ENCODE measurements at places on chromosomes 11 and 22.

DNA sequence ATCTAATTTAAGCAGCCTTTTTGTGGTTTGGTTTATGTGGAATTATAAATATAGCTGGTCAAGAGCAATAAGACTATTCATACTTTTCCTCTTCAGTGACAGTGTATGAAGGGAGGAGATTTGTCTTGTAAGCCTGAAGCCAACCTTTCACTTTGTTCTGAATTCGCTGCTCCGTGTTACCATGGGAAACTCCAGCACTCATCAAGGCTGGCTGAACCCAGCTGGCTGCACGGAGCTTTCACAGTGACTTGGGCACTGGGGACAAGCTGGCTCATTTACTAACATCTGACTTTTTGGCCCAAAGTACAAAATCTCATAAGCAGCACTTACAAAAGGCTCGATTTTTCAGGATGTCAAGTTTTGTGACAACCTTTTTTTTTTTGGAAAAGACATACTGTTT is 120.4 kb upstream of the GRIA4 start:
- DNase-seq: no peak
- no peaks in the 10 kb centered on the region for H3K27me3 ChIP-seq
- no peaks in the 10 kb centered on the region for H3K4me1 ChIP-seq
- no peak overlapping the region for H3K27ac ChIP-seq

DNA sequence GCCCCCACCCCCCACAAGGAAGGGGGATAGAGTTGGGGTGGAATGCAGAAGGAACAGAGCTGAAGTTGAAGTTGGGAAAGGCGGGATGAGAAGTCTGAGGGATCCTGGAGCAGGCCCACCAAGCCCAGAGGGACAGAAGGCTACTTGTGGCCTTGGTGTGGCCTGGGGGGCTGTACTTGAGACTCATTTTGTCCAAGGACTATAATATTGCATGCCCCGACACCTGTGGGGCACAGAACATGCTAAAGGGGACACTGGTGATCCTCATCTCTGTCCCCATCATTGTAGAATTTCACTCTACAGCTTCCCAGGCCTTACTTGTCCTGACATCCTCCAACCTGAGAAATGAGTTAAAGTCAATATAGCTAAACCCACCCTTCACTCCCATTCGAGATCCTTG is 1.3 kb downstream of the ESAM start:
- H3K36me3 ChIP-seq: no peaks in the 10 kb centered on the region
- peaks cover 3% of the 10 kb centered on the region for H3K4me1 ChIP-seq
- no peak for DNase-seq
- no peak overlapping the region for H3K27ac ChIP-seq

DNA sequence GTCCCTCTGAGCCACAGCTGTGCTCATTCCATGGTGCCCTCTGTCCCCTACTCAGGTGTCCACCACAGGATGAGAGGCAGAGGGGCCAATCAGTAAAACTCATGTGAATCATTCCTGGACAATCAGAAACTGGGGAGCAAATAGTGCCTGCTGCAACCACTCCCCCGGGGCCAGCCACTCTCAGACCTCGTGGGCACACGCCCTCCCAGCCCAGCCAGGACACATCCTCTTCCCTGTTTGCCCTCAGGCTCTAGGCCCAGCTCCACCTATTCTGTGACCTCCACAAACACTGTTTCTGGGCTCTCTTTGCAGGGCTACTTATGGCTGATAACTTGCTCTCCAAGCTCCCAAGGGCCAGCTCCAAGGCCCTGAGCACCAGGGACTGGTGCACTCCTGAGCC is 14.0 kb upstream of the KCTD14 start:
- no peak overlapping the region for H3K27ac ChIP-seq
- H3K36me3 ChIP-seq: no peaks in the 10 kb centered on the region
- H3K4me1 ChIP-seq: peaks cover 46% of the 10 kb centered on the region
- H3K4me3 ChIP-seq: no peak overlapping the region
- H3K27me3 ChIP-seq: no peaks in the 10 kb centered on the region
- no peak for DNase-seq

DNA sequence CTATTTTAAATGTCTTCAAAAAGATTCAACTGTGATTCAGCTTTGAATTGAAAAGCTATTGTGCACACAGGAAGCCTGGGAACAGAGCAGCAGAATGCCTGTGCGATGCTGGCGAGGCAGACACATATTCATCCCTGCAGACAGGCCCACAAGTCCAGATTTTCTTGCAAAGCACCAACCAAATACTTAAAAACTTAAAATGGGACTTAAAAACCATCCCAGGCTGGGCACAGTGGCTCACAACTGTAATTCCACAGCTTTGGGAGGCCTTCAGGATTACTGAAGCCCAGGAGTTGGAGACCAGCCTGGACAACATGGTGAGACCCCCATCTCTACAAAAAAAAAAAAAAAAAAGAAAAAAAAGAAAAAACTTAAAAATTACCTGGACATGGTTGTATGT is 122.6 kb upstream of the SERPIND1 start:
- H3K27ac ChIP-seq: no peak overlapping the region
- H3K36me3 ChIP-seq: no peaks in the 10 kb centered on the region
- DNase-seq: no peak
- H3K4me3 ChIP-seq: no peak overlapping the region
- no peaks in the 10 kb centered on the region for H3K27me3 ChIP-seq
- no peaks in the 10 kb centered on the region for H3K4me1 ChIP-seq

DNA sequence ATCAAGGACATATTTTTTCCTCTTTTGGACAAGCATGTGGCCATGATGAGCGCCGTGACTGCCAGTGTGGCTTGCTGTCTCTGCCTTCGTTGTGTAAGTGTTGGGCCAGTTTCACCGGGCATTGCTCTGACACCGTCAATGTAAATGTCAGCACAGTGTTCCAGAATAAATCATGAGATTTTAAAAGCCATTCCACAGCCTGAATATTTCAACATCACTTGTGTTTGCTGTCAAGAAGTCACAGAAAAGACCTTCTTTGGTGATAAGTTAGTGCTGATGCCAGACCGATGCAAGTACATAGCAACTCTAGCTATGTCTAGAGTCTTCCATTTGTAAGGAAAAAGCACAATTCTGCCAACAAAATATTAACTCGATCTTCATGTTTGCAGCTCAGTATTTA is 467.8 kb downstream of the TBC1D22A start:
- no peaks in the 10 kb centered on the region for H3K4me1 ChIP-seq
- H3K36me3 ChIP-seq: no peaks in the 10 kb centered on the region
- no peak overlapping the region for H3K27ac ChIP-seq
- no peak overlapping the region for H3K4me3 ChIP-seq
- no peak for DNase-seq

DNA sequence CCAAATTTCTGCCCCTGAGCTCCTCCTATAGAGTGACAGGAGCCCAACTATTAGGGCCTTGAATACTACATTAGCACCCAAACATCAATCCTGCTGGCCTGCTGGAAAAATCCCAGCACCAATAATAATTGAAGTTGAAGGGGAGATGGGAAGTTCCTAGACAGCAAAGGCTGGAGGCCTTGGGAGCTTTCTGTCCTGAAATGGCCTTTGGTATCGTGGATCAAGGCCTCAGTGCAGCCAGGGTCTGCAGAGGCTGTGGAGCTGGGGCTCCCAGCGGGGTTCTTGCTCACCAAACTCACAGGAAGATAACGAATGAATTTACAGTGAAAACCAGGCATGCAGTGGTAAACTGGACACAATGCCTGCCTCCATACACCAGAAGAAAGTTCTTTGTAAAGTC is 9.2 kb upstream of the MICALL1 start:
- H3K27me3 ChIP-seq: no peaks in the 10 kb centered on the region
- no peak overlapping the region for H3K27ac ChIP-seq
- DNase-seq: no peak
- no peak overlapping the region for H3K4me3 ChIP-seq

DNA sequence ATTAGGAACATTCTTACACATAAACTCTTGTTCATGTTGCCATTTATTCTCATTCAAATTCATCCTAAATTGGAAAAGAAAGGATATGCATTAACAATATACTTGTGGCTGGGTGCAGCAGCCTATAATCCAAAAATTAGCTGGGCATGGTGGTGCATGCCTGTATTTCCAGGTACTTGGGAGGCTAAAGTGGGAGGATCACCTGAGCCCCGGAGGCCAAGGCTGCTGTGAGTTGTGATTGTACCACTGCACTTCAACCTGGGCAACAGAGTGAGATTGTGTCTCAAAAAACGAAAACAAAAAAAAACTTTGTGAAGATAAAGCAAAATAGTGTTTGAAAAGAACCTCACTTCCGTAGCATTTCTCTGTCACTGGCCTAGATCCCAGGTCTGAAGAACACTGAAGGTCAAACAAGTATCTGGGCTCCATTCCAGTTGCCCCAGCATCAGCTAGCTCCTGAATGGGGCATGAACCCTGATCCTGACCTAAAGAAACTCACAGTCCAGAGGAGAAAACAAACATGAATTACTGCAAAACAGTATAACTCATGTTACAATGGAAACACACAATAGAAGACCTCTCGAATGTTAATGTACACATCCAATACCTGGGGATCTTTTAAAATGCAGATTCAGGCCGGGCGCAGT is 32.2 kb downstream of the TUG1 start:
- H3K27me3 ChIP-seq: no peaks in the 10 kb centered on the region
- H3K4me1 ChIP-seq: no peaks in the 10 kb centered on the region
- no peak for DNase-seq

GRCh38 chr11:42244376-42244775 is 784.9 kb upstream of the LRRC4C start:
- H3K27me3 ChIP-seq: peaks cover 4% of the 10 kb centered on the region
- DNase-seq: no peak
- no peaks in the 10 kb centered on the region for H3K4me1 ChIP-seq
- no peak overlapping the region for H3K27ac ChIP-seq
- H3K36me3 ChIP-seq: no peaks in the 10 kb centered on the region
- no peak overlapping the region for H3K4me3 ChIP-seq

DNA sequence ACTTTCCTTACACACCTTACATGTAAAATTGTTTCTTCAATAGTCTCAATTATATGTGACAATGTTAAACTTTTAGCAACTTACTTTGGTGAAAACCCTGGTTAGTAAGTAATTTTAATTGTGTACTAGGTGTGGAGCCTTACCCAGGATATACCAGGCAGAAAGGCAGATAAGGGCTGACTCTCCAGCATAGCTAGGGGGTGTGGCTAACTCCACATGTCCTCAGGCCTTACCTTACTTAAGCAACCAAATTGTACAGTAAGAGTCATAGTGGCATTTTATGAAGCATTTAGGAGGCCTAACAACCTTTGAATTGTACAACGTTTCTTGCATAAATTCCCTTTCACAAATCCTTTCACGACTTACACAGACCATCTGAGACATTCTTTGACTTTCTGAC is 118.2 kb upstream of the OR9Q1 start:
- no peak overlapping the region for H3K4me3 ChIP-seq
- H3K4me1 ChIP-seq: peaks cover 10% of the 10 kb centered on the region
- no peak overlapping the region for H3K27ac ChIP-seq
- no peaks in the 10 kb centered on the region for H3K27me3 ChIP-seq
- no peaks in the 10 kb centered on the region for H3K36me3 ChIP-seq

- no peaks in the 10 kb centered on the region for H3K27me3 ChIP-seq
- H3K36me3 ChIP-seq: no peaks in the 10 kb centered on the region
- no peaks in the 10 kb centered on the region for H3K4me1 ChIP-seq
- DNase-seq: peak; percentile 13
- H3K27ac ChIP-seq: no peak overlapping the region
These were observed 347.3 kb upstream of the RAG2 start for GRCh38 chr11:36945384-36945783.

DNA sequence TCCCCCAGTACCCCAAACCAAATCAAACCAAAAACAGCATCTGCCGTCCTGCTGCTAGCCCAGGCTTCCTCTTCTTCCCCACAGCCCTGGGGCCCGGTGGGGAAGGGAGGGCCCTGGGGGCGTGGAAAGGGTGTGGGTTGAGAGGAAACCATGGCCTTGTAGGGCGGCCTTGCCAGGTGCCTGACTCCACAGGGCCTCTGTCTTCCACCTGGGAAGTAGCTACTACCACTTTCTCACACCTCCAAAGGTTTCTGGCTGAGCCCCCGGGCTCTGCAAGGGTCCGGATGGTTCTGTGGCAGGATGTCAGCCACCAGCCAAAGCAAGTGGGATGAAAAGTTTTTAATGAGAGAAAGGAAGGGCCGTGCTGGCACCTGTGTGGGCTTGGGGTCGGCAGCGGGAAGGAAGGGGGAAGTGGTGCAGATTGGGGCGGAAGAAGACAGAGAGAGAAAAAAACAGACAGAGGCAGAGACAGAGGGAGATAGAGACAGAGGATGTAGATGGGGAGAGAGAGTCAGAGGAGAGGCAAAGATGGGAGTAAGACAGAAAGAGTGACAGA is 10.5 kb downstream of the TPST2 start:
- peaks cover 3% of the 10 kb centered on the region for H3K36me3 ChIP-seq
- H3K27me3 ChIP-seq: no peaks in the 10 kb centered on the region
- no peak for DNase-seq
- no peak overlapping the region for H3K27ac ChIP-seq
- H3K4me1 ChIP-seq: no peaks in the 10 kb centered on the region

- no peaks in the 10 kb centered on the region for H3K36me3 ChIP-seq
- peak overlapping the region; percentile 10 for H3K4me3 ChIP-seq
- H3K4me1 ChIP-seq: peaks cover 62% of the 10 kb centered on the region
- peak overlapping the region; percentile 85 for H3K27ac ChIP-seq
- DNase-seq: peak; percentile 72
- no peaks in the 10 kb centered on the region for H3K27me3 ChIP-seq
These were observed 54.7 kb downstream of the MICAL3 start for GRCh38 chr22:17969701-17970113.

GRCh38 chr11:83725269-83725560 is 439.0 kb upstream of the CCDC90B start:
- DNase-seq: no peak
- no peak overlapping the region for H3K27ac ChIP-seq
- H3K4me3 ChIP-seq: no peak overlapping the region
- no peaks in the 10 kb centered on the region for H3K36me3 ChIP-seq
- no peaks in the 10 kb centered on the region for H3K4me1 ChIP-seq

- DNase-seq: no peak
- H3K4me3 ChIP-seq: no peak overlapping the region
- H3K4me1 ChIP-seq: no peaks in the 10 kb centered on the region
These were observed 2.0 kb upstream of the APOBEC3A start for GRCh38 chr22:38955250-38955905.

DNA sequence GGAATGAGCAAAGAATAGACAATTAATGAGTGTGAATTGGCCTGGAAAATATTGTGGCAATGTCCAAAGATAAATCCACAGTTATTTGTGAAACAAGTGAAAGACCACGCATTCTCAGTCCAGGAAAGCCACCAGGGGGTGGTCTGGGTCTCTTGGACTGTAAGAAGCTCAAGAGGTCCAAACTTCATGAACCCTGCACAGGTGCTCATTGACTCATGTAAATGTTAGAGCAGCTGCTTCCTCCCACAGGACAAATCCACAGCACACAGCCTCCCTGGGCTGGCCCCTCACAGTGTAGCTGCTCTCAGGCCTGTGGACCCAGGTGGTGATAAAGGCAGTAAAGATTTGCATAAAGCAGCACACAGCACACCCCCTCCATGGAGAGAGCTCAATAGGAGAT is 114.0 kb downstream of the ZNF280B start:
- H3K4me3 ChIP-seq: no peak overlapping the region
- H3K4me1 ChIP-seq: peaks cover 32% of the 10 kb centered on the region
- DNase-seq: peak; percentile 77
- no peak overlapping the region for H3K27ac ChIP-seq
- no peaks in the 10 kb centered on the region for H3K27me3 ChIP-seq
- no peaks in the 10 kb centered on the region for H3K36me3 ChIP-seq

Data from SJCRH30 (cell line).